ENCODE measurements at places on chromosomes 7 and 10.
A peak's percentile ranks its signal among the peaks of the same experiment; 100 is the strongest.

DNA sequence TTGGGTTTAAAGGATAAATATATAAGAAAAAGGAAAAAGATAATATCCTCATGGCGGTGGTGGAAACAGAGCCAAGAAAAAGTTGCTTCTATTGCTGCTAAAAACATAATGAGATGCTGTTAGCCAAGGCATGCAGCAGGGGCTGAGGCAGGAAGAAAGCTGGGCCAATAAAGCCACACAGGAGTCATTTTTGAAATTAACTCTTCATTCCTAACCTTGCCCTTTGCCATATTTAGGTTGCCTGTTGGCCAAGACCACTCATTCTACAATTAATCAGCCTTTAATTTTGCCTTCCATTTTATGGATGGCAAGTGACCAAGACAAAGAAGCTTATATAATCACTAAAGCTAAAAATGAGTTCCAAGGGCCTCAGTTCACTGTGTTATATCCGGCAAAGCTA lies 58.2 kb downstream of the ARMH3 start:
- no peak for DNase-seq

DNA sequence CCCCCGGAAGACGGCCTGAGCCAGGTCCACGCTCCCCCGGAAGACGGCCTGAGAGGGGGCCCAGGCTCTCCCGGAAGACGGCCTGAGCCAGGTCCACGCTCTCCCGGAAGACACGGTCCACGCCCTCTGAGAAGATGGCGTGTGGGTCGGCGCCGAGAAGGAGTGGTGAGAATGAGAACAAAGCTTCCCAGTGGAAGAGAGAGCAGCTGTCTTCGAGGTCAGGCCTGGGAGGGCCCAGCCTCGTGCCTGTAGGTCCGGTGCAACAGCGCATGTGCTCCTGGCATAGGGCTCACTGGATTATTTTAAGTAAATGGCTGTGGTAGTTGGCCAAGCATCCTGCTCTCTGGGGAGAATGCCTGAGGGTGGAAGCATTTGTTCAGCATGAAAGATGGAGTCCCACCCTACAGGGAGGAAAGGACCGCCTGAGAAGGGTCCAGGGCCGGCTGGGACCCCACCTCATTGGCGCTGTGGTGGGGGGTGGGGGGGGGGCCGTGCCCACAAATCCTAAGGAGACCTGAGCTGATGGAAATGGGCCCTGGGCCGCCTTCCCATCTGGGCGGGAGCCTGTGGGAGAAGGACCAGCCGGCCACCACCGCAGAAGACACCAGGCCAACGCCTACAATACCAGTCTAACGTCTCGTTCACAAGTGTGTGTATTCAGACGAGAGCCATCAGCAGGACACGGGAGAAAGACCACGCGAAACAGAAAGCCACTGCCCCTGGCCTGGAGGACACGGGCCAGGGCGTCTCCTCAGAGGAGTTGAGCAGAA lies 210.0 kb downstream of the WDR37 start:
- DNase-seq, result no peak

DNA sequence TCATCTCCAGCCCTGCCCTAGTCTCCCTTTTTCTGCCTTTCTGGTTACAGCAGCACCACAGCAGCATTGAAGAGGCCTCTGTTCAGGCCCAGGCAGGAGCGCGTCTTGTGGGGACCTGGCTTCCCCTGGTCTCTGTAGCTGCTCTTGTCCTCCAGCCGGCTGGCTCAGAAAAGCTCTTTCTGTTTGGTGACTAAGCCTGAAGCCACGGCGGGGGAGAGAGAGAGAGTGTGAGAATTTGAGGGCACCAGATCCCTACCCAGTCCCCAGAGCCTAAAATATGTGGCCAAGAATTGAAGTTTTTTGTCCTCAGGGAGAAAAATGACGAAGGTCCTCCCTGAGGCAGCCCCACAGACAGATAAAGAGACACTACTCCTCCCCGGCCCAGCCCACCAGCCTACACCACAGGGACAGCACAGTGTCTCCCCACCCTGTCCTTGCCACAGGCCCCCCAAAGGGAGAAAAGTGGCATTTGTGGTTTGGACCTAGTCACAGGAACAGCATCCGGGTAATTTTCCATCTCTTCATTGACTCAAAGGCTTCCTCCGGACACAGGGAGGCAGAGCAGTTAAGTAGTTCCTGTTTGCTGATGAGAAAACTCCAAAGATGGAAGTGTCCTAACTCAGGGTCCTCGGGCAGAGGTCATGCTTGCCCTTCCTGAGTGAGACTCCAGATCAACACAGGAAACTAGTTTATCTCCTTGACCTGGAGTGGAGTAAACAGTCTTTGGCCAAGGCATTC lies 13.3 kb upstream of the FAM180A start:
- DNase-seq, result peak; percentile 59

DNA sequence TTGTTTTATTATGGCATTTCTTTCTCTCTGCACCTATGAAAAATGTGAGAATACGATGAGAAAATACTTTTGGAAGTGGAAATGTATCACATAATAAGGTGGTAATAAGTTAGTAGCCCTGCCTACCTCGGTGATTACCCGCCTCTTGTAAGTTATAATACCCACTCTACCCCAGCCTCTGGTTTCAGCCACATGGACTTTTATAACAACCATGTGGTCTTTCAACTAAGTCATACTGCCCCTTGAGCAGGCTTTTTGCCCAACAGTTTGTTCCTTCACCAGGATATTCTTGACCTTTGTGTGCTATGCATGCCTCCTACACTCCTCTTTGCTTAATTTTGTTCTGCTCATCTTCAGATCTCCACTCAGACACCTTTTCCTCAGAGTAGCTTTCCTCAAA lies 470.6 kb upstream of the ZWINT start:
- no peak for DNase-seq

- peak; percentile 53 for DNase-seq
Measured at GRCh38 chr7:128045766-128046165, 14.5 kb upstream of the LRRC4 start.

DNA sequence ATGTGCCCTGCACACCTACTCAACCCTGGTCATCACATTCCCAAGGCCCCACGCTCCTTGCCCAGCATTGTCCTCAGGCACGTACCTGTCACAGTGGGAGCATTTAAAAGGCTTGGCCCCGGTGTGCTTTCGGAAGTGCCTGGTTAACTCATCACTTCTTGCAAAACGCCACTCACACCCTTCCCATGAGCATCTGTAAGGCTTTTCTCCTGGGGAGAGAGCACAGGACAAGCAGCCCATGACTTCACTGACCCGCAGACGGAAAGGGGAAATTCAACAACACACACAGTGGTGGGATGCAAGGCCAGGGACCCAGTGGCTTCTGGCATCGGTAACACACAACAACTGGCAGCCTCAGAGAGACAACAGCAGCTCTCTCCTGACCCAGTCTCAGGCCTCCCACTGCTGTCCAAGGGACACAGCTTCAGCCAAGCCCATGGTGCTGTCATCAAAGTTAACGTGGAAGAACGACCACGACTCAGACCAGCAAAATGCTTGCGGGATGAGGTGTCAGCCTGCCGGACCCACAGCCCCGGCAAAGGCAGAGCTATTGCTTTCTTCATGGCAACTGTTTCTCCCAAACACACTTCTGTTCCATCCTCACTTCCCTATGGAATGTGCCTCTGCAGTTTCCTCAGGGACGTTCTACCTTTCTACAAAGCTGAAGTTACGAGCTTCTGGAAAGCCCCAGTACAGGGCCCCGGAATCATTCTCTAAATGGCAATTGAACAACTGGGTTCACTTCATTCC lies 4.8 kb downstream of the KLF6 start:
- peak; percentile 71 for DNase-seq
